T47D (cell line): ENCODE measurements at places on chromosomes 13 and 19.

GRCh38 chr19:5214371-5214770 lies 126.2 kb downstream of the PTPRS start:
- no peak for DNase-seq

DNA sequence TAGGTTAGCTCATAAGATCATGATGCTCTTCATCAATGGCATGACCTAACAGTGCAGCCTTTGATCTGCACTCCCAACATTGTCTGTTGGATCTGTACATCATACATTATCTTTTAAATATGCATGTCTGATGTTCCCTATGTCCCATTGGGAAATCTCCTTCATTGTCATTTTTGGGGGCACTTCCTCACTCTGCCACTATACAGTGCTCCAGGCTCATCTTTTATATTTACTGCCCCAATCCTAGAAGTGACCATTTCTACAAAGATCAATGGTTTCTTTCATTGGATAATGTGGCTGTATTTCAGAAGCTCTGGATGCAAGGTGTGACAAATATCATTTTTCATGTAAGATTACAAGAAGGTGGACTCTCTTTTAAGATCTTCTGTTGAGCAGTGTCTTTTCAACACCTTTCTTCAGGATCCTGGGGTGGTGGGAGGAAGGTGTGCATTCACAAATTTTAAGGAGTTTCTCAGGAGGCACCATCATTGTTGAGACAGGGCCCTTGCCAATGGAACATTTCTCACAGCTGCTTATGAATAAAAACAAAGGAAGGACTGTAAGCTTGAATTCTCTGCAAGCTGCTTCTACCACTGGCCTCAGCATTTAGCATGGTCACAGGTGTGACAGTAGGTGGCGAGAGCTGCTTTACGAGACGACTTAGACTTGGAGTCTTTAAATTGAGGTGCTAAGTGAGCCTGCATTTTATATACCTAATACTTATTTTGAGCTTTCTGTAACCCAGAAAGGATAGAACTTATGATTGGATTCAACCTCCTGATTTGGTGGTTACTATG lies 403.0 kb downstream of the LMO7 start:
- DNase-seq: peak; percentile 4

GRCh38 chr19:16509141-16510061 lies 13.2 kb downstream of the C19orf44 start:
- no peak for DNase-seq

DNA sequence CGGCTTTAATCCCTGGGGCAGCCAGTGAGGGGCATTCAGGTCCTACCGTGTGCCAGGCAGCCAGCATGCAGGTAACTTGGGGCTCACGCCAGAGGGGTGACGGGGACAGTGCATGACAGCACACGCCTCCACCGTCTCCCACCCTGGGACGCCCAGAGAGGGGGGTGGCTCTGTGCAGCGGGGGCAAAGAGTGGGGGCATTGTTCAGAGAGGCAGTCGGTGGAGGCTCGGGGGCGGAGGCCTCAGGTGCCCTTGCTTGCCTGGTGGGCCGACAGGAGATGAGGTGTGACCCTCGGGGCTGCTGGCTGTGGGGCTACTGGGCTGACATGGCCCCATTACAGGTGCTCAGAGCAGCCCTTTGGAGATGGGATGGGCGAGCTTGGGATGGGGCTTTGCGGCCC lies 18.4 kb downstream of the PLIN4 start:
- no peak for DNase-seq

GRCh38 chr19:55080968-55081769 lies 5.5 kb downstream of the EPS8L1 start:
- no peak for DNase-seq

DNA sequence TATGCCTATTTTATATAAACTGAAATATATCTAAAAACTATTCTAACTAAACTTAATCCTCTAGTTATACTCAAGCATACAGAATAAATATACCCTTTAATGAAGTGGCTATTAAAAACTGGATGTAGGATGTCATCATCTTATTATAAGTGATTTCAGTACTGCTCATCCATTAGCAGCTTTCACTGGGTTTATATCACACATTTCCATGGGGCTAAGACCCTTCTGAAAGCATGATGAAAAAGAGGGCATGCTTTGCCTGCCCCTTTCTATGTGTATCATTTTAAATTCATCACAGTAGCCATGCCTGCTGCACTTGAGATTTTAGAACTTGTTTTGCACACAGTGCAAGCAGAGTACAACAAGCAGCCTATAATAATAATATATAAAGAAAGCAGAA lies 477.5 kb downstream of the SLITRK6 start:
- no peak for DNase-seq

- DNase-seq: no peak
These were observed 3.8 kb upstream of the FGF14 start for GRCh38 chr13:102405499-102406100.

DNA sequence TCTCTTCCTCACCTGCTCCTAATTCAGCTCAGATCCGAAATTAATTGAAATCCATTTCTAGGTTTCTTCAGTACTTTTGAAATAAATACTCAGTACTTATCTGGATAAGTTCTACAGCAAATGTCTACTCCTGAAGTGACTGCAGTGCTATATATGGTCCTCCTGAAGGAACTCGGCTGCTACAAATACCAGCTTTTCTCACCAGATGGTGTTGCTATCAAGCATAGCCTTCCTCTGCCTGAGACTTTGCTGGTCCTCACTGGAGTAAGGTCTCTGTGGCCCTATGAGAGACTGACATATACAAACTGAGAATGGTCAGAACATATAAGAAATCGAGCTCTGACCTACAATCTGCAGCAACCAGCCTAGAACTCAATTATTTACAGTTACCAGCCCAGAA lies 161.6 kb downstream of the NDFIP2 start:
- DNase-seq: no peak

DNA sequence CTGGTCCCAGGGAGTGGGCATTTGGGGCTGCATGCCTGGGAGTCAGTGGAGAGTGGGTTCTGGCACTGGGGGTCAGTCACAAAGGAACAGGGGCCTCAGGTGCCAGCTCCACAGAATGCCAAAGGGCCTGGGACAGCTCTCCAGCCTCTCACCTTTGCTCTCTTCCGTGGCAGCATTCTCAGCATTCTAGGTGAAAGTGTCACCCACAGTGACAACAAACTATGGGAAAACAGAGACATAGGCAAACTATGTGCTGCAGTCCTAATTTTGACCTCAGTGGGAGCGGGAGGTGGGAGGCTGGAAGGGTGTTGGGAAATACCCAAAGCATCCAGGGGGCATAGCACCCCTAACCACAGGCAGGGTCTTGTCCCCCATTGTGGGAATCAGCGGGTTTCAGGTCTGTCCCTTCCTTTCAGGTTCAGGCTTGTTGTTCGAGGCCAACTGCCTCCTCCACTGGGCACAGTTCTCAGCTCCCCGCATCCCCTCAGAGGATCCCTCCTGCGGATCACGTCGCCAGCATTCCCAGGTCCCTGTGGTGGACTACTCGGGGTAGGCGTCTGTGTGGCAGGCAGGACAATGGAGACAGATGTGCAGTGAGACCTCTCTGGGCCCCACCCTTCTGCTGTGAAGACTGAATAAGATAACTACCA lies 52.4 kb downstream of the TSHZ3 start:
- no peak for DNase-seq

DNA sequence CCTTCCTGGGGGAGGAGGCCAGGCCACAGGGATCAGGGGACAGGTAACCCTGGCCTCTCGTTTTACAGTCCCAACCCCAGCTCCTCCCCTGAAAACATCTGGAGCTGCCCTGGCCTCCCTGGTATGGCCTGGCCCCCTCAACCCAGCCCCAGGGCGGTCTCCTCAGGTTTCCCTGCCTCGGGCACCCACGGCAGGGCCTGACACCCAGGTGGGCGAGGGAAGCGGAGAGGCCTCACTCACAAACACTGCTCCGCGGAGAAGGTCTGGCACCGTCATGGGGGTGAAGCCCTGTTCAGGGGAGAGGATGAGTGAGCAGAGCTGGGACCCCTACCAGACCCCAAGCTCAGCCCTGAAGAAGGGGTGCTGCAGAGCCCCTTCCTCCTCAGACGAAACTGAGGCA lies 6.5 kb upstream of the CCER2 start:
- DNase-seq: no peak

GRCh38 chr19:12806242-12807081 lies at the start of gene RNASEH2A:
RNASEH2A (plus strand) TSS chr19:12806584; CDS start chr19:12806674, 90 bp downstream.
- peak; percentile 88 for DNase-seq

DNA sequence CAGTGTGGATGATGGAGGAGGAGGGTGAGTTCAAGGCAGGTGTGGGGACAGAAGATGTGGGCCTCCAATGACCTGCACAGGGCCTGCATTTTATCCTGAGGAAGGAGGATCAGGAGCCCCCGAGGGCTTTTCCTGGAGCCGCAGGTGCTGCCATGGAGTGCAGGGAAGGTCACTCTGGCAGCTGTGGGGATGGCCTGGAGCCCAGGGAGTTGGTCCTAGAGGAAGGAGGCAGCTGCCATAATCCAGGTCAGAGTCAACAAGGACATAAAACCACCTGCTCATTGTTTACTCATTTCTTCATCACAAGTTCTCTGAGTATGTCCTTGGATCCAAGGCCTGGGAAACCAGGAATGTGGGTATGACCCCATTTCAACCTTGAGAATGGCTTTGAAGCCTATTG lies 87.2 kb downstream of the SCGB2B2 start:
- no peak for DNase-seq

- DNase-seq: no peak
These were observed 433.9 kb downstream of the GPC6 start for GRCh38 chr13:93660391-93661063.

- DNase-seq: no peak
These were observed 24.1 kb downstream of the RFX1 start for GRCh38 chr19:13981988-13982501.

GRCh38 chr19:41641879-41642485 lies 15.1 kb upstream of the CEACAM4 start:
- DNase-seq: peak; percentile 69

DNA sequence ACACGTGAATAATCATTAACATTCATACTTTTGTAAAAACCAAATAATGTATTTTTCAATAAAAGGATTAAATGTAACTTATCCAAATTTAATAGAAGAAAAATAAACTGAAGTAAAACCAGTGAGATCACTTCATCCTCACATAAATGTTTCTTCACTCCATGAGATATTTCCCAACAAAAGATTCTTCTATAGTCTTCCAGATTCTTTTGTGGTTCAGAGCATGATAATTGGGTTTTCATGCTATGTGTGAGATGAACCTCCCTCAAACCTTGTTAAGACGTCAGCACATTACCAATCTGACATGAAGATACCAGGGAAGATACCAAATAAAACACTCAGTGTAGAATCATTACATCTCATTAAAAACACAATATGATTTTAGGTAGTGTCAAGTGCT lies 62.9 kb upstream of the OXGR1 start:
- no peak for DNase-seq

DNA sequence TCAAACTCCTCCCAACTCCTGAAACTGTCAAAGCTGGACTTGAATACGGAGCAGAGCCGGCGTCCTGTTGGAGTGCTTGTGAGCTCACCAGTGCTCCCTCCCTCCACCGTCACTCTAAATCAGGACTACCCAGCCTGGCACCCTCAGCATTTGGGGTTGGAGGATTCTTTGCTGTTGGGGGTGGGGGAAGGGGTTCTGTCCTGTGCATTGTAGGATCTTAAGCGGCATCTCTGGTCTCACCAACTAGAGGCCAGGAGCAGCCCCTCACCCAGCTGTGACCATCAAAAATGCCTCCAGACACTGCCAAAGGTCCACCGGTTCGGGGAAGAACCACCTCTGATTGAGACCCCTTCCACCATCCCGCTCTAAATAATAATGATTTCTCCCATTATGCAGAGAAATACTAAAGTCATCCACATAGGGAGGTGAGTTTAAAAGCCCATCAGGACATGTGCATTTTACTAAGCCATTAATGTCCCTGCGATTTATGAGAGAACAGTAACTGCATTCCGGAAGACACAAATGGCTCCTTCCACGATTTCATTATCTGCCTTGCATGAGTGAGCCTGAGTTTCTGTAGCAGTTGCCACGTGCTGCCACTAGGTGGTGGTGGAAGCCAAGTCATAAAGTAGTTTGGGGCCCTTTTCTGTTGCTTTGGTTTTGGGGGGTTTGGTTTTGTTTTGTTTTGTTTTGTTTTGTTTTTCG lies 16.1 kb upstream of the USP29 start:
- peak; percentile 69 for DNase-seq

GRCh38 chr13:107907065-107907805 lies 308.1 kb downstream of the LIG4 start:
- DNase-seq: no peak

DNA sequence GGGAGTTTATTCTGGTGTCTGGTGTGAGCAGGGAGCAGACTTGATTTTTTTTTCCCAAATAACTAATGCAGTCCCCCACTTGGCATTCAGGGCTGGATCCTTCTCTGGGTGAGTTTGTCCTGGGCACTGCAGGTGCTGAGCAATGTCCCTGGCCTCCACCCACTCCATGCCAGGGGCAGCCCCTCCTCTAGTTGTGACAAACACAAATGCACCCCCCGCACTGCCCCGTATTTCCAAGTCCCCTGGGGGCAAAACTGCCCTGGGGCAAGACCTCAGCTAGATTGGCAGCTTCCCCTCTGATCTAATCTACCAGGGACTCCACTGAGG lies 6.4 kb downstream of the MOB3A start:
- no peak for DNase-seq

DNA sequence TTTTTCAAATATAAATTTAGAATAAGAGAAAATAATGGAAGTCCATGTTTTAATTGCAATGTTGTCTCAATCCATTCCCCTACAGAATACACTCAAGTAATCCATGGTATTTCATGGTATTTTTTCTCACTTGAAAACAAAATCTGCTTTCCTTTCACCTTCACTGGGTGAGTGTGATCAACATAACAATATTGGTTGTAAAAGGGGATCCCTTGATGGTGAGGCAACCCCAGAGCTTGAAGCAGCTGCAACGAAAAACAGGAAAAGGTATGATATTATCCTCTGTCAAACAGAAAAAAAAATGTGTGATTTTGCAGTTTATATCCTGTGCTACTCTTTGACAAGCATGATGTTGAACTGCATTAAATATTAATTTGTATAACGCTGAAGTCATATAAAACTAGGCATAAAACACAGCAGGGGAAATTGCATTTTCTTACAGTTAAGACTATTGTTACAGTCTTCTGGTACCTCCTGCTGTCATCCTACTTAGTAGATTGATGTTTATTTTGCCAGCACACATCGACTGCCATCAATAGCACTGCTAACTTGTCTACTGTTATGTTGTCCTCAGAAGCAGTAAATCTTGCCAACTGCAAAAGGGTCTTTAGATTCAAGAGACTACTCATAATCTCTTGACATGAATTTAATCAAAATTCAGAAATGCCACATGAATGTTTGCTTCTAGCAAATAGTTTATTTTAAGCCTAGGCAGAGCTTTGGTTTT lies 373.1 kb upstream of the MIR17HG start:
- DNase-seq: no peak

GRCh38 chr19:16204005-16204294 lies 6.2 kb downstream of the AP1M1 start:
- DNase-seq: no peak
